ENCODE measurements at places on chromosomes 12 and 14.

DNA sequence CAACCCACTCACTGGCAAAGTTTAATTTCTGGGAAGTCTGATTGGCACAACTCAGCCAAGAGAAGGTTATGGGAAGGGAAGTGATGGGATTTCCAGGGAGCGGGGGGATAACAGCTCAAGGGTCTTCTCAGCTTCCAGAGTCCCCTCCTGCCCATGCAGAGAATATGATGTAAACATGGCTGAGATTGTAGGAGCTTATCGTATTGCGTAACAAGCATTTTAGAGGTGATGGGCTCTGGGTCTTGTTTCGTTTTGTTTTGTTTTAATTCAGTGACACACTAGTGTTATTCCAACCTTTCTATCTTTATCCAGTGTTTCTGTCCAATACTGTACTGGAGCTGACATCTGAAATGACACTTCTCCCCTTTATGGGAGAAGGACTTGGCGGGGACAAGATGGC is 762.1 kb upstream of the TMEM132C start:
- DNase-seq = no peak

DNA sequence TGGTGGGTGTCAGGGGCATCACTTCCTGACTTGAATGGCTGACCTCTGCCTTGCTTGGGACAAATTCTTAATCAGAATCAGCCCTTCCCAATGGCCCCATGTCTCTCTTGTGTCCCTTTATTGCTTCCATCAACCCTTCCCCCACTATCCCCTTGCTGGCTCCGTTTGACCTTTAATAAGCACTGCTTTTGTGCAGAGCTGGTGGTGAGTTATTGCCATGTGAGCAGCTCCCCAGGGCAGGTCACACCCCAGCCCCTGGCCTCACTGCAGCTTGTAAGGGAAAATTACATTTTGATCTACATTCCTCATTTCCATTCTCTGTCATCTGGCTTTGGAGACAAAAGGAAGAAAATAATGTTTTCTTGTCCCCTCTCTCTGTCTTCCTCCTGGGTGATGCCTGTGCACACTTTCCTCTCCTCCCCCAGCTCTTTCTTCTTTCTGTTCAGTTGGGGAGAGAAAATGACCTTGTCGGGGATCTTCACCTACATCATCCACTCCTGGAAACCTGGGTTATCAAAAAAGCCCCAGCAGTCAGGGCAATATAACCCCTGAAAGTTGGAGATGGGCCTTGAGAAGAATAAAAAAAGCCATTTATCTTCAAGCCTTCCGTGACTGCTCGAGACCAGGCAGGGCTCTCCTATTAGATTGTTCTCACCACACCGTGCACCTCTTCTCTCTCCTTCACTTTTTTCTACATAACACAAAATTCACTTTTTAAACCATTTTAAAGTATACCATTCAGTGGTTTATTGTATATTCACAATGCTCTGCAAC is 100.4 kb upstream of the SRRM4 start:
- no peak for DNase-seq

DNA sequence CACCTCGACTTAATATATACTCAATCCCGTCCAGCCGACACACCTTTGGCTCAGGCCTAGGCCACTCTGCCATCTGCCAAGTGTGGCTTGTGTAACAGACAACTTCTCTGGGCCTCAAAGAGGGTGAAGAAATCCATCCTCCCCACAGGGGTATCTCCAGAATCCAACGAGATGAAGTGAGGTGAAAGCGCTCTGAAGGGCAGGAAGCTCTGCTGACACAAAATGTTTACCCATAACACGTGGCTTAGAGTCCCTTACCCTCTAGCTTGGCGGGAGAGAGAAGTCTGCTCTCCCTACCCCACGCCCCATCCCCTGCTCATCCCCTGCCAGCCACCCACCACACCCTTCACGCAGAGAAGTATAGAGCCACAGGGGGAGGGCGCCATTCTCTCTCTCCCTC is 13.0 kb downstream of the ZBTB39 start:
- no peak for DNase-seq

DNA sequence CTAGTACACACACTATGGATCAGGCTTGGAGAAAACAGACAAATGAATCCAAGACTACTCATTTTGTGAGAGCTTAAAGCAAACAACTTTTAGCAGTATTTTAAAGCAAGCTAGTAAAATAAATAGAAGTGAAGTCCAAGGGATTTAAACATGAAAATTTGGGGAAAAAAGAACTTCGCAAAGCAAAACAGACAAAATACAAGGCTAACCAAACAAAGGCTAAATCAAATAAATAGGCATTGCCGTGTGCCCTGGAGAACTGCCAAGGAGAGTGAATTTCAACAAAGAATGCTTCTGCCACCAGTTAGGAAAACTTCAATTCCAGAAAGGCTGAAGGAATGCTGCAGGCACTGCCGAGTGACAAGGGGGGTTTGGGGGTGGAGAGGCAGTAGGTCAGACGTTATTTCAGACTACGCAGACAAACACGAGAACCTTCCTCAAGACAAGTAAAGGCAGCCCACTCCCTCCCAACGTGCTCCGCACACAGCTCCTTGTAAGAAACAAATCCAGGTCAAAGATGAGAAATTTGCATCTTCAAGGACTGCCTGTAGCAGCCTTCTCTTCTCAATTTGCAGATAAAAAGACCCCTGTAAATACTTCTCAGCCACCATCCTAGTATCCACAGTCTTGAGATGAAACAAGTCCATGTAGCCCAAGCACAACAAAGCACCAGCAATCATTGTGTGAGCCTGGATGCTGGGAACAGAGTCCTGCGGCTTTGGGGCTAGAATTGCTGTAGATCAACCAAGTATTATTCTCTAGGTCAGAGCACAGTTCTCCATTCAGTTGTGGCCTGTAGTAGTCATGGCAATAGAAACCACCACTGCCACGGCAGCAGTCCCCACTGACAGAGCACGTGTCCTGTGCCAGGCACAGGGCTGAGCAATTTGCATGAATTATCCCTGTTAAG is 43.3 kb downstream of the EFCAB11 start:
- peak; percentile 22 for DNase-seq

- DNase-seq = no peak
Observed at GRCh38 chr12:91163116-91163515, 19.5 kb downstream of the DCN start.

DNA sequence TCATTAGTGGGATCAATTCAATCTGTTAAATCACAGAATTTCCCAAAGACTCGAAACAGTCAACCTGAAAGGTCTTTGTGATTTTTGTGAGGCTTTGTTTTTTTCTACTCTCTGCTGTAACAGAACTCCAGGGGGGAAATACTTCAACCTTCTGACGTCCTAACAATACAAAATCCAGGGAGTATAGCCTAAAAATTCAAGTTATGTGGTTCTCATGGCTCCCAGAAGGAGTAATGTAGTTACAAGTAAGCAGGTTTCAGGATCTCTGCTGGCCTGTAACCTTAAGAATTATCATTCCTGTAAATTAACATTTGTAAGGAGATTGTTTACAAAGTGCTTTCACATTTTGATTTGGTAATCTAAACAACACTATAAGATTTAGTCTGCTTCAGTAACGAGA is 39.9 kb downstream of the VEZT start:
- DNase-seq = no peak

DNA sequence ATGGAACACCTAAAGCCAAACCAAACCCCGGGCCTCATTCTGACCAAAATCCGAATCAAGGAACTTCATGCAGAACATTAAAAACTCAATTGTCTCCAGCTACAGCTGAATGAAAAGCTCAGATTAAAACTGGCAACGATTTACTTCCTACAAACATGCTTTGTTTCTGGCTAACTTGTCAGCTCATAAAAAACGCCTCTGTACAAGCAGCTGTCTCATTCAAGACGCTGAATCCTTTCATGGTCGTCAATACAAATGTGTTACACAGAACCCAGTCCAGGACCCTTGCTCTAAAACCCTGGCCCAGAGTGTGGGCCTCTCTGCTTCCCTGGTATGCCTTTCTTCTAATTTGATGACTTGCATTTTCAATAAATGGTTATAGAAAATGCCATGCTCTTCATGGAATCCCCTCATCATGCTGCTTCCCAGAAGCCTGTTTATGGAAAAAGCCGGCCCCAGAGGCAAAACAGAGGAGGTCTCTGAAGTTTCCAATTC is 183.1 kb downstream of the PHLDA1 start:
- no peak for DNase-seq

DNA sequence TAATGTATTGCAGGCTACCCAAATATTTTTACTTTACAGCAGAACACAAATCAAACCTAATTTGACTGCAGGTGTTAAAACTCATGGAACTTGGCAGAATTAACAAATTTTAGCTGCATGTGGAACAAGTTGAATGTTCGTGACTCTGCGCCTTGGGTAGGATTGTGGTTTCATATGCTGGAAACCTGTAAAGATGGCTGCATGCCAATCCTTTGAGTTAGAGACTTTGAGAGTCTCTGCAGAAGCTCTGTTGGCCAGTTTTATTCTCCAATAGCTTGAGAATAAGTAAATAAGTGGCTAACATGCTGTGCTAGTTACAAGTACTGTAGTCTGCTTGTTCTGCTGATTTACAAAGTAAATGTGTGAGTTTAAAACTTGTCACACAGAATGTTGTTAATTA is 77.8 kb downstream of the PDE6H start:
- no peak for DNase-seq

GRCh38 chr12:23555825-23556207 is 393.7 kb downstream of the SOX5 start:
- no peak for DNase-seq

DNA sequence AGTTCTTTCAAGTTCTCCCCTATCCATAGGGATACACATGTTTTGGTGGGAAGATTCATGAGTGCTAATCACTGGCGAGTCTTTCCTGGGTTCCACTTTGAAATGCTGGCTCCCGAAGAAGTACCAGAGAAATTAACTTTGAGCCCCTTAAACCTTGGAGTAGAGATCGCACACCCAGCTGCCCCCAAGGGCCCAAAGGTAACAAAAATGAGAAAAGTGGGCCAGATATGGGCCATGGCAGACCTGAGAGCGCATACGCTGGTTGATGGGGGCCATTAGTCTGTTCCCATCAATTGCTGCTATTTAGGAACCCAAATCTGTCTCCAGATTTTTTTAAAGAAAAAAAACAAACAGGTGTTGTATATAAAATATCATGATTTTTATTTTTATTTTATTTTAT is 2.1 kb downstream of the GSTZ1 start:
- DNase-seq = no peak

GRCh38 chr12:13337791-13338190 is 141.3 kb downstream of the EMP1 start:
- DNase-seq = no peak

GRCh38 chr12:113978080-113978479 is 12.0 kb upstream of the RBM19 start:
- DNase-seq = no peak

DNA sequence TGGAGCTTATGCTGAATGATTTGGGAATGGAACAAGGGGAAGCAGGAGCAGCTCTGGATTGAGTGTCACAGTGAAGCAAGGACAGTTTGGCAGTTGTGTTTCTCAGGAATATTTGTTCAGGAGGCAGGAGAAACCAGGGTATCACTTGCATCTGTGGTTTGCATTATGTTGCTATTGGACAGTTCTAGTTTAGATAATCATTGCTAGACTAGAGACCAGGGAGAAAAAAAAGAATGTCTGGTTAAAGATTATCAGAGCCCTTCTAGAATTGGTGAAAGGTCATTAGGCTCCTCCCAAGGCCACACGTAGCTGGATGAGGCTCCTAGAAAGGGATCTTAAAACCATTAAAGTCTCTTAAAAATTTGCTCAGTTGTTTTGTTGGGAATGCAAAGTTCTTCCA is 17.0 kb upstream of the SRSF5 start:
- peak; percentile 52 for DNase-seq

- no peak for DNase-seq
Observed at GRCh38 chr12:13189264-13189663, 7.3 kb upstream of the EMP1 start.

DNA sequence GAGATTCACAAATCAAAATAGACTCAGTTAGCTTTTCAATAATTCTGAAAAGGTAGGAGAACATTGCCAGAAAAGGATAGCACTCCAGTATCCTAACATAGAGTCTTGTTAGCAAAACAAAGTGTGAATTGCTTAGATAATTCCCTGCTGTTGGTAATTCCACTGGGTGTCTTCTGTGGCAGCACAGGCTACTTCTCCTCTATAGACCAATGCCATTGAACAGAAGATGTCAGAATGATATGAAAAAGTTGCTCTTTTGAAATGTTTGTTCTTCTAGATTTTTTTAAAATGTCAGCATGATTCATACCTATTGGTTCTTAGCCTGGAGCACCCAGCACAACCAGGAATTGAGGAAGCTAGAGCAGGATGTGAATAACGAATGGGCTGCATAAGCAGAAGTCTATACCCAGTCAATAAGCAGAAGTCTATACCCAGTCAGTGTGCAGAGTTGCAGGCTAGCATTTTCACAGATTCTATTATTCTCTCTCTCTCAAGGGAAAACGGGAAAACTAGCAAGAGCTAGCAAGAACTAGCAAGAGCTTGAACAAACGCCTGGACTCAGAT is 112.8 kb downstream of the SYT1 start:
- no peak for DNase-seq

GRCh38 chr14:37251775-37252174 is 54.0 kb downstream of the MIPOL1 start:
- DNase-seq = no peak

DNA sequence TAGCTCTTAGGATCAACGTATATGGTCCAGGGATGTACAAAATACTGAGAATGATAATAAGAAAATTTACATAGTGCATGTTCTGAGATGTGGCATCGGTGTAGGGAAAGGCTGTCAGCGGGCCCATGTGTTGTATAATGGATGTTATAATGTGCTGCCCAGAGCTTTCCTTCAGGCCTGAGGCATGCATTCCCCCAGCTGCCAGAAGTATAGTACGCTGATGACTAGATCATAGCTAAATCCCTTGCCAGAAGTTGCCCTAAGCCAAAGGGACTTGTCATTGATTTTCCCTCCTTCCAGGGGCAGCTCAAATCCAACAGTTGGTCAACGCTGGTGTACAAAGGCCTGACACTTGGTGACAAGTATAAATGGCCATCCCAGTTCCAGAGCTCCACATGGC is 6.5 kb upstream of the OR11G2 start:
- DNase-seq = no peak

GRCh38 chr14:102962111-102962627 is 39.7 kb downstream of the AMN start:
- DNase-seq = no peak

DNA sequence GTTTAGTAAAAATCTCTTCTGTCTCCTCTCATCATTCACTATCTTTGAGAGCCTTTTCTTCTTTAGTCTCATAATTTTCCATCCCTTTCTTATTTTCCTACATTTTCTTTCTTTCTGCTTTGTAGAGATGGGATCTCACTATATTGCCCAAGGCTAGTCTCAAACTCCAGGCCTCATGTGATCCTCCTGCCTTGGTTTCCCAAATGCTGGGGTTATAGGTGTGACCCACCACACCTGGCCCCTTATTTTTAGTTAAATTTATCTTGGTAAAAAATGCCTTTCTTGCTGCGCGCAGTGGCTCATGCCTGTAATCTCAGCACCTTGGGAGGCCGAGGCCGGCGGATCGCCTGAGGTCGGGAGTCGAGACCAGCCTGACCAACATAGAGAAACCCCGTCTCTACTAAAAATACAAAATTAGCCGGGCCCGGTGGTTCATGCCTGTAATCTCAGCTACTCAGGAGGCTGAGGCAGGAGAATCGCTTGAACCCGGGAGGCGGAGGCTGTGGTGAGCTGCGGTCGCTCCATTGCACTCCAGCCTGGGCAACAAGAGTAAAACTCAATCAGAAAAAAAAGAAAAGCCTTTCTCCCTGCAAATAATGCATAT is 996 bp downstream of the SLC2A3 start:
- no peak for DNase-seq

All from LoVo (cell line).